ENCODE measurements at places on chromosomes 6 and 20. TPM values are rescaled to one million over a fixed set of nuclear protein-coding genes. Genes with fewer than 3 reads are reported as not detected.

DNA sequence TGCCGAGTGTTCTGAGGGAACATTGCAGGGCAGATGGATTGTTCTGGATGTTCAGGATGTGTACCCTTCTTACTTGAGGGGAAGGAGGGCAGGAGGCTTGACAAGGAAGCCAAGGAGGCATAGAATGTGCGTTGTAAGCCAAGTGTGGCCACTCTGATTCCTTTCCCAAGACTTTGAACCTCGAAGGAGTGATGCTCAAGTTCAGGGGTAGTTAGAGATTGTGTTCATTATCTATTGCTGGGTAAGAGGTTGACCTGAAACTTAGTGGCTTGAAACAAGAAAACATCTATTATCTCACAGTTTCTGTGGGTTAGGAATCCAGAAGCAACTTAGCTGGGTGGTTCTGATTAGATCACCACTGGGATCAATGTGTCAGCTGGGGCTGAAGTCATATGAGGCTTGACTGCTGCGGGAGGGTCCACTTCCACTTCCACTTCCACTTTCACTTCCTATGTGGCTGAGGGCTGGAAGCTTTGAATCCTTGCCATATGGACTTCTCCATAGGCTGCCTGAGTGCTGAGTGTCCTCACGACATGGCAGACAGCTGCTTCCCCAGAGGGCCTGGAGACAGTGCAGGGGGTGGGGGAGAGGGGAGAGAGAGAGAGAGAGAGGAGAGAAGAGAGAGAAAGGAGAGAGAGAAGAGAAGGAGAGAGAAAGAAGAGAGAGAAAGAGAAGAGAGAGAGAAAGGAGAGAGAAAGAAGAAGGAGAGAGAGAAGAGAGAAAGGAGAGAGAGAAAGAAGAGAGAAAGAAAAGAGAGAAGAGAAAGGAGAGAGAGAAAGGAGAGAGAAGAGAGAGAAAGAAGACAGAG, 6.9 kb upstream of the CD40 start:
- no peak overlapping the region for H3K4me3 ChIP-seq
- peaks cover 49% of the 10 kb centered on the region for H3K27me3 ChIP-seq
- H3K36me3 ChIP-seq: no peaks in the 10 kb centered on the region
- no peak overlapping the region for H3K27ac ChIP-seq
- peaks cover 9% of the 10 kb centered on the region for H3K4me1 ChIP-seq
- DNase-seq: peak; percentile 34

GRCh38 chr6:1560281-1561058, 49.2 kb upstream of the FOXC1 start:
- no peak overlapping the region for H3K4me3 ChIP-seq
- no peaks in the 10 kb centered on the region for H3K4me1 ChIP-seq
- H3K27me3 ChIP-seq: peaks cover 14% of the 10 kb centered on the region

Gene EPB41L1
- not detected for total RNA-seq

DNA sequence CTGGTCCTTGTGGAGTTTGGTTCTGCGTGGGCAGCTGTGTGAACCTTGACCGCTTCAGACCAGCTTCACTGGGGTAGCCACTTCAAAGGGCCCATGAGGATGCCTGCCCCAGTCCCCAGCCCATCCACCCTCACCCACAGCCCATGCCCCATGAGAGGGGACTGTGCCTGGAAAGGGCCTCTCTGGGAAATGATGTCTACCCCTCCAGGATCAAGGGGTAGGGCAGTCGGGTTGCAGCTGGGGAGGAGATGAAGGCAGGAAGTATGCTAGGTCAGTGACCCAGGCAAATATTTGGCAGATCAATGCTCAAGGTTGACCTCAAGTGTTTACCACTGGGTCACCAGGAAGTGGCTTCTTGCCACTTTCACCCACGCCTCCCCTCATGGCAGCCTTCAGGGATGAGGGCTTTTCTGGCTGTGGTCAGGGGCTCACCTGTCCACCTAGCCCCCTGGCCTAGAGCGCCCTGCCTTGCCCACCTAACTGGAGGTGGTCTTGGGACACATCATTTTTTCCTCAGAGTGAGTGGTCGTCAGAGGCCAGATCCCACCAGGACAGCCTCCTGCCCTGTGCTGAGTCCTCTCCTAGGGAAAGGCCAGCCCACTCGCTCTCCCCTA, 109.5 kb downstream of the SNX5 start:
- H3K27ac ChIP-seq: peak overlapping the region; percentile 56
- peak; percentile 40 for DNase-seq
- H3K4me3 ChIP-seq: peak overlapping the region; percentile 29
- peaks cover 20% of the 10 kb centered on the region for H3K27me3 ChIP-seq
- no peaks in the 10 kb centered on the region for H3K36me3 ChIP-seq

DNA sequence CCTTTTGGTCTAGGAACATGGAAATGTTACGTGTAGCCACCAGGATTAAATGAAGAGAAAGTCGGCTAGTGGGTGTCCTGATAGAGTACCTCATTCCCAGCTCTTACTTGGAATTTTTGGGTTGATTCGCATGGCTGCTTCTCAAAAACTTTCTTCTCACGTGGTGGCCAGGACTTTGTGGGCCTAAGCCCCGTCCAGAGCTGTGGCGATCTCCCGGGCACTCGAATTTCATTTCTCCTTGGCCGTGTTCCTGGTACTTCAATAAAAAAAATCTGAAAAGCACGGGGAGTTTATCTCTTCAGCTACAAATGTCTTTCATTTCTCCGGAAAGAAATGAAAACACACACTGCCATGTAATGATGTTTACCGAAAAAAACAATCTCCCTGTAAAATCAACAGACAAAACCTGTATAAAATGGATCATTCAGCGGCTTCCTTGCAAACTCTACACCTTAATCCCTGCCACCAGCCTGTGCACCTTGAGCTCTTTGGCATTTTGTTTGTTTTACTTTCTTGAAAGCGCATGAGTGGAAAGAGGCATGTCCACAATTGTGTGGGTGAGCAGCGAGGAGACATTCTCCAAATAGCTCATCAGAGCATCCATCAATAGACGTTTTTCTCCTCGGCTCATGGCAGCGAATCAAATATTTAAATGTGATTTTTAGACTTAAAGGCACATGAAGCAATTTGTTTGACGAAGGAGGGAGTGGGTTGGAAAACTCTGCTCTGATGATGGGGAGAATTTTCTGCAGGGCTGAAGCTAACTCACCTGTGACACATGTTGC, 173.1 kb downstream of the TFAP2C start:
- no peak overlapping the region for H3K4me3 ChIP-seq
- no peaks in the 10 kb centered on the region for H3K36me3 ChIP-seq
- H3K4me1 ChIP-seq: no peaks in the 10 kb centered on the region
- H3K27ac ChIP-seq: no peak overlapping the region
- no peaks in the 10 kb centered on the region for H3K27me3 ChIP-seq

DNA sequence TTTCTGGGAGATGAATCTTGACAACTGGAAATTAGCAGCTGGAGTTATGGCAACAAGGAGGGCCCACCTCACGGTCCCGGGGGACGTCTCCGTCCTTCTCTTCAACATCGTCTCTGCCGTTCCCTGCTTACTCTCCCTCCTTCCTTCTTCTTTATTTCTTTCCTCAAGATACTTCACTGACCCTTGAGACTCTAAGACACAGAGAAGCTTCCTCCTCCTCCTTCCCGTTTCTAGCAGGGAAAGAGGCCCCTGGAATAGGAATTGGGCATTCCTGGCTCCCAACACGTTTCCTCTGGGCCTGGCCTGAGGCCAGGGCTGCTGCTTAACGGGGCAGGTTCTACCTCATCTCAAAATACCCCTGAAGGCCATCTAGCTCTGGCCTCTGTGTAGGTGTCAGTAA, 189.9 kb upstream of the GMDS start:
- H3K27me3 ChIP-seq: peaks cover 2% of the 10 kb centered on the region
- no peak overlapping the region for H3K4me3 ChIP-seq
- DNase-seq: no peak
- H3K4me1 ChIP-seq: no peaks in the 10 kb centered on the region

GRCh38 chr6:108029226-108029921, 45.2 kb downstream of the OSTM1 start:
- H3K4me3 ChIP-seq: no peak overlapping the region
- DNase-seq: no peak

- H3K4me1 ChIP-seq: peaks cover 12% of the 10 kb centered on the region
- H3K4me3 ChIP-seq: no peak overlapping the region
- no peaks in the 10 kb centered on the region for H3K36me3 ChIP-seq
These were observed 96.0 kb upstream of the CNKSR3 start for GRCh38 chr6:154606457-154606856.

DNA sequence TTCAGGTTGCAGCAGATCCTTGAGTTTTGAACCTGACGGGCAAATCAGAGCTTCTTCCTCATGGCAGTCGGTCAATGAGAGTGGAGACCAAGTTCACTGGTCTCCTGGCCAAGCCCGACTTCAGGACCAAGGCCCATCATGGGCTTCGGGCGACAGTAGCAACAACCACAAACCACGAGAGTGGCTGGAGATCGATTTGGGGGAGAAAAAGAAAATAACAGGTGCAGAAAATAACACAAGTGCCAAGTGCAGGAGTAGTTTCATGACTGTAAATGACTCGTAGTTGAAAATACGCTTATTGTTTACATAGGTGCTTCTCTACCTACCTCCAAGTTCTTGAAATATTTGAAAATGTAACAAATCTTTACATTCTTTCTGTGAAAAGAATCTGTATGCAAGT, 56.1 kb downstream of the DCBLD1 start:
- no peak for DNase-seq
- H3K4me3 ChIP-seq: no peak overlapping the region
- H3K27ac ChIP-seq: no peak overlapping the region
- H3K4me1 ChIP-seq: peaks cover 4% of the 10 kb centered on the region
- peaks cover 2% of the 10 kb centered on the region for H3K36me3 ChIP-seq
- H3K27me3 ChIP-seq: no peaks in the 10 kb centered on the region

Gene PNPLA1
- total RNA-seq: not detected

DNA sequence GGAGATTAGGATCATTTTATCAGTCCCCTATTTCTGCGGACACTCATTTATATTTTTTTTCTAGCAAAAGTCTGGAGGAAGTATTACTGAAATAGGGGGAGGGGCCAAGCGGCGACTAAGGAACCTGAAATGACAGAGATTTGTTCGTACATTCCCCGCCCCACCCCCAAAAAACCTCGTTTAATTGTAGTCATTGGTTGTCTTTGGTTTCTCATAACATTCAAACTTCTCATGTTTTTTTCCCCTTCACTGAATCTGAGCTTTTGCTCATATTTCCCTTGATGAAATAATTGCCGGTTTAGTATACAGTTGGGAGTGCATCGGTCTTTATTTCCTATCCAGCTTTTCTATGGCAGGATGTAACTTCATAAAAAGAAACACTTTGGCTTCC, 768 bp upstream of the FYN start:
- H3K4me3 ChIP-seq: peak overlapping the region; percentile 86
- peaks cover 34% of the 10 kb centered on the region for H3K4me1 ChIP-seq
- peak; percentile 73 for DNase-seq

DNA sequence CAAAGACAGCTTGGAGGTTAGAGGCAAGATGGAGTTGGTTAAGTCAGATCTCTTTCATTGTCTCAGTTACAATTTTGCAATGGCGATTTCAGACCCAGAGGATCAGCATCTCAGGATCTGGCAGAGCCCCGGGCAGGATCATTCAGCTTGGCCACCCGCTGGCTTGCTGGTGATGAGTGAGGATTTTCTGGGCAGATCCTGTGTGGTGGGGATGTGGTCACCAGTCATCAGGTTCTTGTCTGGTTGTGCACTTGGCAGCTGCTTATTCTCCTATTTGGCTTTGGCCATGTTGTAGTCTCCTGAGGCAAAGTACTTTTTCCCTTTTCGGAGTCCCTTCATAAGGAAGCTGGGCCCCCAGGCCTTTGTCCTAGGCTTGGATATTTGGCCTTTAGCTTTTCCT, 953.9 kb downstream of the KIF16B start:
- no peak overlapping the region for H3K4me3 ChIP-seq
- no peaks in the 10 kb centered on the region for H3K36me3 ChIP-seq
- no peak overlapping the region for H3K27ac ChIP-seq
- no peaks in the 10 kb centered on the region for H3K27me3 ChIP-seq
- H3K4me1 ChIP-seq: no peaks in the 10 kb centered on the region

DNA sequence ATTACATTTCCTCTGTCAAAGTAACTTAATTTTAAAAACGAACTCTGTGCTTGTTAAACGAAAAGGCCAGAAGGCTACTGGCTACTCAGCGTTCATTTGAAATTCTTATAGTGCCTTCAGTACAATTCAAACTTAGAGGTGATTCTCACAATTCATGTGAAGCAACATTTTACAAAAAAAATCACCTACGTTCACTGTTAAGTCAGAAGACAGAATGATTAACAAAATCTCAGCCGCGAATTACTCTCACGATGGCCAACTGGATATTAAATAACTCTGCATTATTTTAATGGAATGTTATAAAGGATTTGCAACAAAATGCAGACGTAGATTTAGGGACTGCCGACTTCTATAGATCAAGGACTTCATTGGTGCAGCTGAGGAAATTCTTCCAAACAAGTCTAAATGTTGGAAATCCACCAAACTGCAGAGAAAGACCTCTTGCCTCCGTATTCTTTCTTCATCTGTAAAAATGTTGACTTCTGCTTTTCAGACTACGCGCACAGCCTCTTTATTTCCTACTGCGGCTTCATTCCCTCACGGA, 1.6 kb upstream of the QKI start:
- H3K4me3 ChIP-seq: peak overlapping the region; percentile 75
- H3K27ac ChIP-seq: peak overlapping the region; percentile 56
- H3K4me1 ChIP-seq: peaks cover 22% of the 10 kb centered on the region
- DNase-seq: no peak
- H3K27me3 ChIP-seq: peaks cover 11% of the 10 kb centered on the region

DNA sequence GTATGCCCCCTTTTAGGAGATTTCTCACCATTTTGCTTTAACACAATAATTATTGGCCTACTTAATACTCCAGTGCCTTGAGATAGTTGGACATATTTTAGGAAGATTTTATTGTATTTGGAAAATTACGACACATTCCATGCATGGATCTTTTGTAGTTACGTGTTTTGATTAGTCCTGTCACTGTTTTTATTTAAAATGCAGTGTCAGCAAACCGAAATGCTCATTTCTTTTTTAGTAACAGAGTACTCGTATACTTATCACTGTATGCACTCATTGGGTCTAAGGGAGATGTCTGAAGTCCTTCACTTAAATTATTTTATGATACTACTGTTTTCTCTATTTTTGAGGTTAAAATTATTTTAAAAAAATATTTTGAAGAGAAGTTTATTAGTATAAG, 153.8 kb downstream of the QKI start:
- no peaks in the 10 kb centered on the region for H3K27me3 ChIP-seq
- H3K36me3 ChIP-seq: peaks cover 36% of the 10 kb centered on the region
- no peak overlapping the region for H3K27ac ChIP-seq
- no peak for DNase-seq

Gene TMEM217
- total RNA-seq: 3.1 TPM

DNA sequence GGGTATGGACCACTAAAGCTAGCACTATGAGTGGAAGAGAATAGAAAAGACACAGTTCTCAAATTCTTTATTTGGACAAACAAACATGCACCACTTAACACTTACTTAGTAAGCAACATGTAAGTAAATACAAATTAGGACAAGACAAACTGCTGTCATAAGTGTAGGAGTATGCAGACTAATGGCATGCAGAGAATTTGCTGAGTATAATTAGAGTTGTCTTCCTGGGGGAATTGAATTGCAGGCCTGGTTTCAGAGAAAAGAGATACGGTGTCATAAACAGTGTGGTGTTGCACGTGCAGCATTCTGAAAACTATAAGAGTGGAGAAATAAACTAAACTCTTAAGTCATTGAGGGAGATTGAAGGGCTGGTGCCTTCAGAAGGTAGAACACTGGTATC, 125.2 kb upstream of the EYA4 start:
- no peak for DNase-seq
- no peaks in the 10 kb centered on the region for H3K4me1 ChIP-seq
- no peaks in the 10 kb centered on the region for H3K36me3 ChIP-seq
